ENCODE measurements at places on chromosomes 3 and 15. TPM values are rescaled to one million over a fixed set of nuclear protein-coding genes. Genes with fewer than 3 reads are reported as not detected.

The EAF2 gene
- 1.5 TPM for total RNA-seq

The GATA2 gene
- total RNA-seq = 25.0 TPM

The PPARG gene
- 69.4 TPM for total RNA-seq

The RASL12 gene
- total RNA-seq = not detected
